ENCODE measurements at places on chromosomes 3 and 15.

DNA sequence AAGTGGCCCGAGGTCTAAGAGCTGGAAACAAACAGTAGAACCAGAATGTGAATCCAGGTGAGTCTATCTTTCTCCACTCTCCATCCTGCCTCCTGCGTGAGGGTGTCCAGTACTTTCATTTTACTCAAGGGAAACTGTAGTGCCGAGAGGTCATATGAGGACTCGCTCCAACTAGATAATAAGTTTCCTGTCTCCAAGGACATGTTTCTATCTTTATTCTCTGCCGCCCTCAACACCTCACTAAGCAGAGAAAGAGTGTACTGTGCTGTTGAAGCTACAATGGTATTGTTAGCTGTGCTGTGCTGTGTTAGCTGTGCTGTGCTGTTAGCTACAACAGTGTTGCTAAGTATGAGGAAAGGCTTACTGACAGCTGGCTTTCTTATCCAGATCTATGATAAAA, 137.9 kb upstream of the COL8A1 start:
- DNase-seq: no peak

GRCh38 chr15:51161491-51162220, 67.0 kb upstream of the TNFAIP8L3 start:
- DNase-seq: no peak

DNA sequence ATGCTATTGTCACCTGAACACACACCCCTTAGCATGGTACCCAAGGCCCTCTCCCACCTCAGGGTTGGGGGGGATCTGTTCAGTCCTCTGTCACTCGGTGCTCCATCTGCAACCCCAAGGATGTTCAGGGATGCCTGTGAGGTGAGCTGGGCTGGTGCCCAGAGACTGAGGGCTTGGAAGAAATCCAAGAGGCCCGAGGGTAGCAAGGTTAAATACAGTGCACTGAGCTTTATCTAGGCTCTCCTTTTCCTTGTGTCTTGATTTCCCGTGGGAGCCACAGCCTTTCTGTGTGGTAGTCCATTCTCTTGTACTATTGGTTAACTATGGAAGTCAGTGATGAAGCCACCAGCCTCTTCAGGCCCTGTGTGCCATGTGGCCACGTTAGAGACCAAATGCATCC, 18.7 kb upstream of the WNT5A start:
- DNase-seq: no peak

- no peak for DNase-seq
These were observed 160.7 kb downstream of the FHIT start for GRCh38 chr3:61090389-61091169.

DNA sequence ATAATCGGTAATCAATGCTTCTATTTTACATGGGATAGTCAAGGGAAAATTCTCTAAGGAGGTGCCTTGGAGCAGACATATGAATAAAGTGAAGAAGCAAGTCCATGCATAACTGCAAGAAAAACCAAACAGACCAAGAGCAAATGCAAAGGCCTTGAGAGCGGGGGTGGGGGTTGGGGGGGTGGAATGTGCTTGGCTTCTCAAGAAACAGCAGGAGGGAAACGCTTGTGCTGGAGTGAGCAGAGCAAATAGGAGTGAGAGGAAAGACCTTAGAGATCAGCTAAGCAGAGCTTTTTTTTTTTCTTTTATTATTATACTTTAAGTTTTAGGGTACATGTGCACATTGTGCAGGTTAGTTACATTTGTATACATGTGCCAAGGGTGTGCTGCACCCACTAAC, 260.8 kb downstream of the ARPP21 start:
- DNase-seq: no peak

Data from fibroblast of the aortic adventitia (primary cell).